HuH-7.5 (cell line): ENCODE measurements at places on chromosomes 16 and 17.

DNA sequence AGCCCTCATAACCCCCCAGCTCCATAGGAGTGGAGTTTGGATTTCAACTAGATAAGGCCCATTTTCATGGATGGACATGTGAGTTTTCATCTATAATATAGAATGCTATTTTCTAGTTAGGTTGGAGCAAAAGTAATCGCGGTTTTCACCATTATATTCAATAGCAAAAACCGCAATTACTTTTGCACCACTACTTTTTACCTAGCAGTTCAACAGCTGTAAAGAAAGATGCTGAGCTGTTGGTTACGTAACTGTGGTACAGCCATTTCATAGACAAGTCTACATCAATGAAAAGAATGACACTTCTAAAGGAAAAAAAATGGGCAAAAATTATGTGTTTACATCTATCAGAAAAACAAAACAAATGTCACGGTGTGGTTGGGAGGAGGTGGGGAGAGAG is 507.7 kb downstream of the MAF start:
- DNase-seq: no peak

GRCh38 chr16:56912746-56913708 is 18.9 kb upstream of the HERPUD1 start:
- no peak for DNase-seq

- DNase-seq: no peak
These were observed 53.4 kb downstream of the MFSD11 start for GRCh38 chr17:76791053-76791980.

DNA sequence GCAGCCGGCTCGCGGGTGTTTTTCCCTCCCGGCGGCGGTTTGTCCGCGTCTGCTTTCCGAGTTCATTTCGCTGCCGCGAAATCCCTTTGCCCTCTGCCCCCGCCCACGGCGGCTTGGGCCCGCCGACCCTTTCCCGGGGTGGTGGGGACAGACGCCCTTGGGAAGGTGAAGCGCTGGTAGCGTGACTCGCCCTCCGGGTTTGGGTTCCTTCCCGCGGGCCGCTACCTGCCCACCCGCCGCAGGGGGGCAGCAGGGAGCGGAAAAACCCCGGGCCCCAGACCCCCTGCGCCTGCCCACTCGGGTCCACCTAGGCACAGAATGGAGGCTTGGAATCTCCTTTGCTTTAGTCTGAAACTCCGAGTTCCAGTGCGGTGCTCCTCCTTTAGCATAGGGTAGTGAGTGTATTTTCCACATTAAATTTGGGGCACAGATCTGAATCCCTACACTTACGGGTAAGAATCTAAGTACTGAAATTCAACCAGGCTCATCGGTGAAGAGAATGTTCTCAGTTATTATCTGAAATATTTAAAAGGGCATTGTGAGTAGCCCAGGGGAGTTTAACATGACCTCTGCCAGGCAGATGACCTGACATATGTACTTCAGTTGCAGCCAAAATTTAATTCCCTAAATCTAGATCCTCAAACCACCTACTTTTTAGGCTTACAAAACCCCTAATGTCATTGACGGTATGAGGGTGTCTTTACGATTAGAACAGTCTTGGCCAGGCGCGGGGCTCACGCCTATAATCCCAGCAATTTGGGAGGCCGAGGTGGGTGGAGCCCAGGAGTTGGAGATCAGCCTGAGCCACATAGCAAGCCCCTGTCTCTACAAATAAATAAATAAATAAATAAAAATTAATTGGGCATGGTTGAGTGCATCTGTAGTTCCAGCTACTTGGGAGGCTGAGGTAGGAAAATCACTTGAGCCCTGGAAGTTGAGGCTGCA is 1.0 kb downstream of the NME2 start:
- DNase-seq: peak; percentile 93

- DNase-seq: peak; percentile 29
These were observed at the start of gene FAM20A for GRCh38 chr17:68600931-68601564. FAM20A (minus strand) TSS chr17:68601367; CDS start chr17:68600666, 701 bp downstream.
